Endothelial cell of umbilical vein (primary cell): ENCODE measurements at places on chromosomes 13 and 19. TPM values are rescaled to one million over a fixed set of nuclear protein-coding genes. Genes with fewer than 3 reads are reported as not detected.

LRRC8E gene
- 1.6 and 1.8 TPM in 2 replicates for total RNA-seq

PLVAP gene
- 5.7 and 11.1 TPM in 2 replicates for total RNA-seq

ACP7 gene
- 0.18 and 0.49 TPM in 2 replicates for total RNA-seq

EEF1AKMT1 gene
- 8.7 and 11.1 TPM in 2 replicates for total RNA-seq

DNA sequence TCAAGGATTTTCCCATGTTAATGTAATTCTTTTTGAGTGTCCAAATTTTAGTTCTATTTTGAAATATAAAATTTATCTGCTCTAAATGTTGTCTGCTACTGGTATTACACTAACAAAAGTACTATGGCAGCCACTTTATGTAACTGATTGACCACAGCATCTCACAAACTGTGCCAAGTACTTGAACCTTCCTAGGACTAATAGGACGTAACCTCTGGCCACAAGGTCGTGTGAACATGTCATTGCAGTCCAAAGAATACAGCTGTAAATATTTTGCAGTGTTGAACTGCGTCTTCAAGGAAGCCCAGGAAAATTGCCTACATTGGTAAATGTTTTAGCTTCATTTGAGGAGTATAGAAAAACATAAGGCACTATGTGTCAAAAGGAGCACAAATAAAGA lies 1.9 kb downstream of the KCTD4 start:
- DNase-seq = no peak

- no peak for DNase-seq
These were observed 131.5 kb upstream of the MCF2L start for GRCh38 chr13:112837371-112838037.

DNA sequence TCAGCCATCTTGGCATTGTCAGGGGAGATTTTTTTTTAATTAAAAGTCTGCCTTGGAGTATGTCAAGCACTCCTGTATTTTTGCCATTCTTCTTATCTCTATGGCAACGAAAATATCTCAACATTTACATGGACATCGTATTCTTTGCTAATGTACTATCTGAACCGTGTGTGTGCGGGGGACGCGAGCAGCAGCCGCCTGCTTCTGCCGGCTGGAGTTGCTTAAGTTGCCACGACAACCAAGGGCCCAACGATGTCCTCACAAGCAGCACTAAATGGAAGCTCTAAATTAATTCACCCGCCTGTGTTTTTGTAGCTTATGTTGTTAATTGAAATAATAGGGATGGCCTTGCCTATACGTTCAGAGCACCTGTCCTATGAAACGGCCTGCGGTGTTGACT lies 309.5 kb downstream of the TEX29 start:
- DNase-seq = no peak

- DNase-seq = no peak
These were observed 53.7 kb downstream of the ATP7B start for GRCh38 chr13:51957377-51958216.

GRCh38 chr19:16739546-16739945 lies 19.9 kb downstream of the NWD1 start:
- no peak for DNase-seq

GRCh38 chr19:35806597-35806996 lies 6.0 kb downstream of the PRODH2 start:
- no peak for DNase-seq

DNA sequence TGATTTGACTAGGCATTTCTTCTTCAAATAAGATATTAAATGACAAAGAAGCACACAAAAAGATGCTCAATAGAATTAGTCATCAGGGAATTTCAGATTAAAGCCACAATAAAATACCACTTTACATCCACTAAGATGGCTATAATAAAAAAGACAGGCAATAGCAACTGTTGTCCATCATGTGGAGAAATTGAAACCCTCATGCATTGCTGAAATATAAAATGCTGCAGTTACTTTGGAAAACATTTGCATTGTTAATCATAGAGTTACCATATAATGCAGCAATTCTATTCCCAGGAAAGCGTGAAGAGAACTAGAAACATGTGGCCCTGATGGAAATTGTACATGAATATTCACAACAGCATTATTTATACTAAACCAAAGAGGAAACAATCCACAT lies 605.5 kb upstream of the SLITRK1 start:
- no peak for DNase-seq

DNA sequence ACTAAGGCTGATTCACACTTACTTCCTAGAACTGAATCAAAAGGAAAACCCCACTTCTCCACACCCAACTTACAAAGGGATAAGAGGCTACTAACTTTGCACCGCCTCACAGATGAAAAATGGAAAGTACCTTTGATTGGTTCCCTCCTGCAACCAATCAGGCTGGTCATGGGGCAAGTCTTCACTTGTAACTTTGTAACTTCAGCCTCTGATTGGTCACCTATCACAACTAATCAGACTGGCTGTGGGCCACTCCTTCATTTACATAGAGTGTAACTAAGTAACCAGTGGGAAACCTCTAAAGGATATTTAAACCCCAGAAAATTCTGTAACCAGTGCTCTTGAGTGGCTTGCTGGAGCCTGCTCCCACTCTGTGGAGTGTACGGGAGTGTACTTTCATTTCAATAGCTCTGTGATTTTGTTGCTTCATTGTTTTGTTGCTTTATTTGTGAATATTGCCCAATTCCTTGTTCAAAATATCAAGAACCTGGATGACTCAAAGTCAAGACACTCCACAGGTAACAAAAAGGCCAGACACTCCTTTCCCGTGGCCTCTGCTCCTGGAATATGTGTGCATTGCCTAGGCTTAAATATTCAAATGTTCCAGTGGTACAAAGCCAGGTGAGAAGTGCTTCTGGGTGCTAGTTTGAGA lies 50.5 kb downstream of the RFC3 start:
- no peak for DNase-seq

DNA sequence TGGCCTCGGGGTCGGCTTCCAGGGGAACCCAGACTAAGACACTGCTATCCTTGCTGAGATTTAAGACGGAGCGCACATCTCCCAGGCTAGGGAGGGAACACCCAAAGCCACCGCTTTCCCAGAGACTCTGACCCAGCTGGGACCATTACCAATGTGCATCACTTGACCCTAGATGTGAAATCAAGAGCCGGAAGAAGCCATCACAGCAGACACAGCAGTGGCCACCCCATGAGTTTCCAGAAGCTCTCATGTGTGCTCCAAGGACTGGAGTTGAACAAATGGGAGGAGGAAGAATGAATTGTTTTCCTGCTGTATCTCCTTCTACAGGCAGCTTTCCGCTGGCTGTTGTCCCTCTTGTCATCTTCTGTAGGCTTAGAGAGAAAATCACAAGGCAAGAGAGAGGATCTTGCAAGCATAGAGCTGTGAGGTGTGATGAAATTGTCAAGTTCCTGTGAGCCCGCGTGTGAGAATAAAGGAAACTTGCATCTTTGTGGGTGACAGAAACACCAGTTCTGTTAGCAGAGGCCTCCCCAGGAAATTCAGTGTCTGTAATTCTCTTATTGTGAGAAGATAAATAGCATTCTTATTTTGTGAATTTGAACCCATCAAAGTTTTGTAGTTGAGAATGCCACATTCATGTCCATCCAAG lies 711.8 kb downstream of the UQCRFS1 start:
- no peak for DNase-seq

GRCh38 chr13:50355797-50356196 lies 340.6 kb downstream of the KCNRG start:
- no peak for DNase-seq

DNA sequence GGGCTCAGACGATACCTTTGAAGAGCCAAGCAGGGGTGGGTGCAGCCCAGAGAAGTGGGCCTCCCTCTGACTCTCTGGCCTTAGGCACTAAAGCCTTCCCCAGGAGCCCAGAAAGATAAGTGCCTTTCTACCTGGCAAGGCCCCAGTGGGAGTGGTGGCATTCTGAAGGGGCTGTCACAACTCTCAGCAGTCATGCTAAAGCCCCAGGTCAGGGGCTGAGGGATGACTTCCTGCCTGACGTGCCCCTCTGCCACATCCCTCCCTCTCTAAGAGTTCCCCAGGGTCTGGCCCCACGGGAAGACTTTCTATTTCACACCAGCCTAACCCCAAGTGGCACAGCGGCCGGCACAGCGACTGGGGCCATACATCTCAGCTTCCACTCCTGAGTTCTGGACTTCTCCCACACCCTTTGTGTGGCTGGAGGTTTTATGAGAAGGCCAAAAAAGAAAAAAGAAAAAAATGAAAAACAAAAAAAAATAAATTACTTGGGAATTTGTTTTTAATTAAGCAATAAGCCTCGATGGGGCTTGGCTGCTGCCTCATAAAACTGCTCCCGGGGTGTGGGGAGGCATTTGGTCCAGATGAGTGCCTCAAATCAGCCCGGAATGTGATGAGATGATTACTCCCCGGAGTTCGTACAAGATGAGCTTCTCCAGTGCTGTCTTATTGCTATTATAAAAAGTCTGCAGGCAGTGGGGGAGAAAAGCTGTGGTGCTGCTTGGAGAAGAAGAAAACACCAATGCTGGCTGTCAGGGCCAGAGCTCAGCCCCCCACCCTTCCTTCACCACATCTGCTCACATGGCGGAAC lies 28.5 kb upstream of the PLEKHF1 start:
- DNase-seq = no peak
